ENCODE measurements at places on chromosomes 11 and 22.

GRCh38 chr11:30172883-30173311 is 57.9 kb upstream of the FSHB start:
- DNase-seq, result no peak

GRCh38 chr11:27052668-27053067 is 12.1 kb downstream of the BBOX1 start:
- DNase-seq, result no peak

GRCh38 chr11:20518323-20518834 is 81.0 kb upstream of the SLC6A5 start:
- no peak for DNase-seq

DNA sequence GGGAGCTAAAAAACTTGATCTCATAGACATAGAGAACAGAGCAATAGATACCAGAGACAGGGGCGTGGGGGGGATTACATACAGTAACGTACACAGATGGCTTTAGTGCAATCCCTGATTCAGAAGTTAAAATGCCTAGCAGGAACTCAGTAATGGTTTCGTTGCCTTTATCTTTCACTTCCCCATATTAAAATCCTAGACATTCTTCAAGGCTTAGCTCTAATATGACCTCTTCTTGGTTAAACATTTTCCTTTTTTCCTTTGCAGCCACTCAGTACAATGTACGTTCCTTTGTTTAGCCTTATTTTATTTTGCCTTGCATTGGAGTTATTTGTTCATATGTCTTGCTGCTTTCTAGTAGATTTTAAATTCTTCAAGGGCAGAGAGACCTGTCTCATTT is 104.9 kb downstream of the C11orf87 start:
- DNase-seq, result no peak

DNA sequence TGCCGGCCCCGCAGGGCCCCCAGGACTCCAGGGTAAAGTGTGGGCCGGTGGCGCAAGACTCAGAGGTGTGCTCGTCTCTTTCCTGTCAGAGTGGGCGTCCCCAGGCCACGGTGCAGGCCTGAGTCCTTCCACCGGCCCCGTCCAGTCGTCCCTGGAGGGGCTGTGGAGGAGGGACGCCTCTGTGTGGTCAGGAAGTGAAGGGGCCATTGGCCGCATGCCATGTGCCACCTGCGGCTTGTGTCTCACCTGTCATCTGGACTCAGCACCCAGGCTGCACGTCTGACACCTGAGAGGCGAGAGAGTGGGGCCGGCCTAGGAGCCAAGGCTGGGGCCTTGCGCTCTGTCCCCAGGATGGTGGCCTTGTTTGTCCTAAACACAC is 25.2 kb downstream of the MUC6 start:
- DNase-seq, result no peak

- no peak for DNase-seq
These were observed 273.5 kb upstream of the MPPED2 start for GRCh38 chr11:30859669-30860068.

GRCh38 chr11:12411806-12412727 is 34.7 kb downstream of the PARVA start:
- DNase-seq, result peak; percentile 14

- DNase-seq, result no peak
These were observed 93.2 kb downstream of the PHF21B start for GRCh38 chr22:44916281-44917231.

- no peak for DNase-seq
These were observed 19.4 kb downstream of the NFAM1 start for GRCh38 chr22:42412744-42413333.

GRCh38 chr22:36464715-36465231 is 16.7 kb downstream of the TXN2 start:
- DNase-seq, result no peak

DNA sequence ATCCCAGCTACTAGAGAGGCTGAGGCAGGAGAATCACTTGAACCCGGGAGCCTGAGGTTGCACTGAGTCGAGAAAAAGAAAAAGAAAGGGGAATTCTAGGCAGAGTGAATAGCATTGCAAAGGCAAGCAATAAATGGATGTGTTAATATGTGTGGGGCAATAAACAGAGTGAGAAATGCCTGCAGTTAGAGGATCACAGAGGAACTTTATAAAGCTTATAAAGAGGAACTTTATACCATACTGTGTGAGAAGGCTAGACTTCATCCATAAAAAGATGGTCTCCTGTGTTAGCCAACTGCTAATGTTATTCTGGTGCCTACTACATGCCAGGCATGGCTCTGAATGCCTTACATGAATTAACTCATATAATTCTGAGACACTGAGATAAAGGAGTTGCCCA is 841 bp downstream of the B3GNT6 start:
- DNase-seq, result no peak

DNA sequence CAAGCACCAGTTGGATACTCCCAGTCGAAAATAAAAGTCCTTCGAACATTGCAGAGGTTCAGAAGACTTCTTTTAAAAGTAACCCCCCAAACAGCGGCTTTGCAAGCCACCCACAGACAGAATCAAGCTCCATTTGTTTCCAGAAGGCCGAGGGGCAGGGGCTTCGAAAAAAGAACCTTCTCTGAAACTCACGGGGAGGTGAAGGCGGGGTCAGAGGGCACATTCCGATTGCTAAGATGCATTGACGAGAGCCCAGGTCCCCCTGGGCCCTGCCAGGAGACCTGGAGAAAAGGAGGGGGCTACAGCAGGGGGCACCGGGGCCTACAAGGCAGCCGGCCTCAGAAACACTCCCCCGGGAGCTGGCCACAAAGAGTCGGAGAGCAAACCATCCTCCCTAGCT is 306.8 kb downstream of the MN1 start:
- no peak for DNase-seq

DNA sequence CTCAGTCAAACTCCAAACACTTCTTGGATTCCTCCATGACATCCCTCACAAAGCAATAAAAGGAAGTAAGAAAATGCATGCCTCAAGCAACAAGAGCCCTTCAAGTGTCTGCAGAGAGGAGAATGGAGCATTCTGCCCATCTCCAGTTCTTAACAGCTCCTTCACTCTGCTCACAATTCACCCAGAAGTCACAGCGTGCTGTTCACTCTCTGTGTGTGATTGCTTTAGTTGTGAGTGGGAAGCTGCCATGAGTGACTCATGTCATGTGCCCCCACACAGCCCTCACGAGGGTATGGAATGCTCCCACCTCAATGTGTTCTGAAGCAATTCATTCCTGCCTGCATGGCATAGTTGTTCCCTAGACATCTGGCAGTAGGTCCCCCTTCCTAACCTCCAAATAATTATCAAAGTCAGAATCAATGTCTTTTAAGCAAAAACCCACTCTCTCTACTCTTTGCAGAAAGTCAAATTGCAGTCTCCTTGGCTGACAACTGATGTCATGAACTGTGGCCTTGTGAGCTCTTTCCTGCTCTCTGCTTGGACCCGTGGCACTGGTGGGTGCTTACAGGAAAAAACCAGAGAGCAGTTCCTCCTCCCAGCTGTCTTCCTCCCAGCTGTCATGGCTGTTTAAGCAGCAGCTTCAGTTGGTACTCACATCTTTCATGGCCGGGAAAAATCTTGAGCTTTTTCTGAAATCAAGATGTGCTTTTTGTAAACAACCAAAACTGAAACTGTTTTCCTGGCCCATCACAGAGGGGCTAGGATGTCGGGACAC is 112.1 kb upstream of the SPON1 start:
- no peak for DNase-seq

- DNase-seq, result no peak
These were observed 15.5 kb upstream of the RAPSN start for GRCh38 chr11:47464483-47464882.

DNA sequence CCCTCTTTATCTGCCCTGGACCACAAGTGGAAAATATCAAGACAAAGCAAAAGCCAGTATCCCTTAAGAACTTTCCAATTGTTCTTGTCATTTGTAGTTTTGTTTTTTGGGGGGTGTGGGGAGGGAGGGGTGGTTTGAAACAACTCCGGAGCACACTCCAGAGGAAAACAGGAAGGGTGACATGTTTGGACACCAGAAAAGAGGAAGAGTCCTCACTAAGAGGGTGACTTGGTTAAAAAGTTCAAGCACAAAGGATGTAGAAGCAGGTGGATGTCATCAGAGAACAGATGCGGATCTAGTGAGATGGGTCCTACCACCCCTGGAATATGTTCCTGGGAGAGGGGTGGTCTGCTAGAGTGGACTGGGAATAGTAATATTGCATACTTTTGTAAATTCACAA is 25.8 kb downstream of the ADAMTS8 start:
- DNase-seq, result no peak

- no peak for DNase-seq
These were observed 64.6 kb downstream of the ST3GAL4 start for GRCh38 chr11:126419801-126420697.

GRCh38 chr11:1199751-1200610 is 22.9 kb upstream of the MUC5B start:
- DNase-seq, result no peak

DNA sequence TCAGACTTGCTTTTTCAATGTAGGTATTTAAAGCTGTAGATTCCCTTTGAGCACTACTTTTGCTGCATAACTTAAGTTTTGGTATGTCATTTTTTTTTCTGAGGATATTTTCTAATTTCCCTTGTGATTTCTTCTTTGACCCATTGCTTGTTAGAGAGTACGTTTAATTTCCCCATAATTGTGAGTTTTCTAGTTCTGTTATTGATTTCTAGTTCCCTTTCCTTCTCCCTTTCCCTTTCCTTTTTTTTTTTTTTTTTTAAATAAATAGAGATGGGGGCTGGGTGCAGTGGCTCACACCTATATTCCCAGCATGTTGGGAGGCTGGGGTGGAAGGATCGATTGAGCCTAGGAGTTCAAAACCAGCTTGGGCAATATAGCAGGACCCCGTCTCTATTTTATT is 30.8 kb downstream of the UBE2L3 start:
- DNase-seq, result no peak

DNA sequence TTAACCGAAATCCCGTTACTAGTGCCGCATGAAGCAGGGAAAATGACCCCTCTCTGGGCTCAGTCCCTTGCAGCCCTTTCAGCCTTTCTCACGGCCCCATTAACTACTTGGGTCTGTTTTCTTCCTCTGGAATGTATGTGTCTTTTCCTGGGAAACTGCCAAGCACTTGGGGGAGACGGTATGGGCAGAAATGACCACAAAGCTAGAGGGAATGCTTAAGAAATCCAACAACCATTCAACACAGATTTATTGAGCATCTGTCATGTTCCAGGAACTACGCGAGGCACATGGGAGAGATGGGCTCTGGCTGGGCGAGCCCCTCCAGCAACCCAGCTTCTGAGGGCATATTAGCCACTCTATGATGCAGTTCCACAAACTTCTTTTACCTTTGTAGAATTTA is 462.6 kb downstream of the BUD13 start:
- no peak for DNase-seq

DNA sequence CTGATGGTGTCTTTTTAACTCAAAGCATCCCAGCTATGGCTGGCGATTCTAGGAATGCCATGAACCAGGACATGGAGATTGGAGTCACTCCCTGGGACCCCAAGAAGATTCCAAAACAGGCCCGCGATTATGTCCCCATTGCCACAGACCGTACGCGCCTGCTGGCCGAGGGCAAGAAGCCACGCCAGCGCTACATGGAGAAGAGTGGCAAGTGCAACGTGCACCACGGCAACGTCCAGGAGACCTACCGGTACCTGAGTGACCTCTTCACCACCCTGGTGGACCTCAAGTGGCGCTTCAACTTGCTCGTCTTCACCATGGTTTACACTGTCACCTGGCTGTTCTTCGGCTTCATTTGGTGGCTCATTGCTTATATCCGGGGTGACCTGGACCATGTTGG is 20.1 kb downstream of the KCNJ5 start:
- no peak for DNase-seq
